Activated CD4-positive, alpha-beta memory T cell treated with anti-CD3 and anti-CD28 coated beads for 36 hours (primary cell): ENCODE measurements at places on chromosomes 2 and 18. TPM values are rescaled to one million over a fixed set of nuclear protein-coding genes. Genes with fewer than 3 reads are reported as not detected.

Gene RBM44
- 0.69 TPM for total RNA-seq

Gene ACKR3
- total RNA-seq = 1.2 TPM

Gene LYG2
- not detected for total RNA-seq

Gene KCNJ13
- not detected for total RNA-seq

Gene RFX8
- 1.0 TPM for total RNA-seq

Gene COL4A3
- not detected for total RNA-seq

Gene RBFA
- 31.8 TPM for total RNA-seq

Gene IMPACT
- total RNA-seq = 13.7 TPM

Gene ALK
- total RNA-seq = not detected

Gene KANSL1L
- total RNA-seq = 4.0 TPM

Gene TXNDC2
- total RNA-seq = not detected

Gene SLC16A14
- total RNA-seq = 1.1 TPM

Gene IL1F10
- total RNA-seq = not detected

Gene PDCD1
- 47.4 TPM for total RNA-seq

Gene RAD51AP2
- not detected for total RNA-seq

Gene REEP1
- 0.15 TPM for total RNA-seq

Gene UGT1A8
- not detected for total RNA-seq

Gene AKAIN1
- not detected for total RNA-seq
